ENCODE measurements at places on chromosomes 11 and 22.

DNA sequence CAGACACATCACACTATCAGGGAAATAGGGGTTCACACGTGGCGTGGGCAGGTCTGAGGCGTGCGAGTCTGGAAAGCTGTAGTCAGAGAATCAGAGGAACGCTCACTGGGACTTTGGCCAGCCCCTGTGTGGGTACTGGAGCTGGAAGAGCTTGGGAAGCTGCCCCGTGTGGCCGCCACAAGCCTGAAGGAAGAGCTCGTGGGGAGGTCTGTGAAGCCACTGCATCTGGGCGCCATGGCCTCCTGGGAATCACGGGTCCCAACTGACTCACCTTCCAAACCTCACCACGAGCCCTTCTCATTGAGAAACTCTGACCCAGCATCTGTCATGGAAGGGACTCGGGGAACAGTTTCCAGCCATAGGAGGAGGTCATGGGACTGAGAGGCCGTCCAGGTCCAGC, 5.9 kb upstream of the MRGPRF start:
- no peak for DNase-seq

DNA sequence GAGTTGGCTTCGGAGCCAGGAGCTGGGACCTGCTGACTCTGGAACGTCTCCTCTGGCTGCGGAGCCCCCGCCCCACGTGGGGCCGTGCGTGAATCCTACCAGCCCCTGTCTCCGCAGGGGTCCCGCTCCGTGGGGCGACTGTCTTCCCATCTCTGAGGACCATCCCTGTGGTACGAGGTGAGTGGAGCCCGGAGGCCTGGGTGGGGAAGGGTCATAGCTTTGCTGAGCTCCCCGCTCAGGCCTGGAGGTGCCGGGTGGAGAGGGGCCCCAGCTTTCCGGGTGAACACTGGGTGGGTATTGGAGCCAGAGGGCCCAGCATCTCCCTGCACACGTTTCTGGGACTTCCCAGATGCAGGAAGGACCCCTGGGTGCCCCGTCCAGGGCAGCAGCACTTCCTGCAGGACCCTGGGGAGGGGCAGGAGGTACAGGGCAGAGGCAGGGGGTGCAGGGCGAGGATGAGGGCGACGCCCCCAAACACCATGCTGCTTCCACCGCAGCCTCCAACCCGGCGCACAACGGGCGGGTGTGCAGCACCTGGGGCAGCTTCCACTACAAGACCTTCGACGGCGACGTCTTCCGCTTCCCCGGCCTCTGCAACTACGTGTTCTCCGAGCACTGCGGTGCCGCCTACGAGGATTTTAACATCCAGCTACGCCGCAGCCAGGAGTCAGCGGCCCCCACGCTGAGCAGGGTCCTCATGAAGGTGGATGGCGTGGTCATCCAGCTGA, 3.8 kb downstream of the MUC5AC start:
- DNase-seq: no peak

- DNase-seq: no peak
These were observed 27.7 kb upstream of the SMCO4 start for GRCh38 chr11:93570759-93571413.

DNA sequence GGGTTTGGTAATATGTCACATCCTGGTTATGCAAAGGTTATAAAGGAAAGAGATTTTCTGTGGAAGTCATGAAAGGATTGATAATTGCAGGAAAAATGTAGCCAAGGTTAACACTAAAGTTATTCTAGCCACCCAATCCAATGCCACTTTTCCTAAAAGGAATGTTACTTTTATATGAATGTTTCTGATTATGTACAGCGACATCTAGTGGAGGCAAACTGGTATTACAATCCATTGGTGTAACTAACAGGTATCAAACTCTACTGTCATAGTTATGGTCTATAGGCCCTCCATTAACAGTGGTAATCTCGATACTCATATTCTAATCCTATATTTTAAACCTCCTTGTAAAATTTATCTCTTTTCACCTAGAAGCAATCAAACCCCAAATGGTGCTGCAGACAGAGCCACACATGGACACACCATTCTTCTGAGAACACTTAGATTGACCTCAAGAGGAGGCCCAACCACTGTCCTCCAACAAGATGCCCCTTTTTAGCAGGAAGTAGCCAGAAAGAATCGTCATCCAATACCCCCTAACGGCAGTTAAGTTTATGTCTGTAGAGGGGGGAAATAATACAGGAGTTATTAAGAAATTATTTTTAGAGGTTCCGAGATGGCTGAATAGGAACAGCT, 74.9 kb upstream of the RAG2 start:
- DNase-seq: peak; percentile 55

DNA sequence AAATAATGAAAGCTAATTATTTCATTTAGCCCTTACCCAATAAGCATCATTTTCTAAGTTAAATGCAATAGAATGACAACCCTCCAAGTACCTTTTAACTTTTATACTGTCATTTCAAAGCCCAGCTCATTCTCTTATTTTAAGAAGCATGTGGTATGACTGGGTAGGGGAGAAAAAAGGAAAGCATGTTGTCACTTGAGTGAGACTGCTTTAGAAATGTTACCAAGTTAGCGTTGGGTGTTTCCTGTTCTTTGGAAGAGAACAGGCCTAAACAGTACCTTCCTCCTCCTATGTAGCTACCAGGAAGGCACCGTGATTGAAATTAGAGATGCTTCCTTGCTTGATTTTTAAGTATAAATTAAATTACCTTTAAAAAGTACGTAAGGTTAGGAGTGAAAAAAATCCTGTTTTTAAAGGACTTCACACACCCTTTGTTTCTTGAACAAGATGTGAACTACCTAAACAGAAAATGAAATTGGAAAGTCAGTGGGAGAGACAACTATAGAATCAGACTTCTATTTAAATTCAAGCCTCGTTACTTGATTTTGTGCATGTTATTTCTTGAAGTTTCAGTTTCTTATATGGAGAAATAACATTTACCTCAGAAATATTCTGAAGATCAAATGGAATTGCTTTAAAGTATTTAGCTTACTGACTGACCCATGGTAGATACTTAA, 741 bp upstream of the CNTF start:
- no peak for DNase-seq

DNA sequence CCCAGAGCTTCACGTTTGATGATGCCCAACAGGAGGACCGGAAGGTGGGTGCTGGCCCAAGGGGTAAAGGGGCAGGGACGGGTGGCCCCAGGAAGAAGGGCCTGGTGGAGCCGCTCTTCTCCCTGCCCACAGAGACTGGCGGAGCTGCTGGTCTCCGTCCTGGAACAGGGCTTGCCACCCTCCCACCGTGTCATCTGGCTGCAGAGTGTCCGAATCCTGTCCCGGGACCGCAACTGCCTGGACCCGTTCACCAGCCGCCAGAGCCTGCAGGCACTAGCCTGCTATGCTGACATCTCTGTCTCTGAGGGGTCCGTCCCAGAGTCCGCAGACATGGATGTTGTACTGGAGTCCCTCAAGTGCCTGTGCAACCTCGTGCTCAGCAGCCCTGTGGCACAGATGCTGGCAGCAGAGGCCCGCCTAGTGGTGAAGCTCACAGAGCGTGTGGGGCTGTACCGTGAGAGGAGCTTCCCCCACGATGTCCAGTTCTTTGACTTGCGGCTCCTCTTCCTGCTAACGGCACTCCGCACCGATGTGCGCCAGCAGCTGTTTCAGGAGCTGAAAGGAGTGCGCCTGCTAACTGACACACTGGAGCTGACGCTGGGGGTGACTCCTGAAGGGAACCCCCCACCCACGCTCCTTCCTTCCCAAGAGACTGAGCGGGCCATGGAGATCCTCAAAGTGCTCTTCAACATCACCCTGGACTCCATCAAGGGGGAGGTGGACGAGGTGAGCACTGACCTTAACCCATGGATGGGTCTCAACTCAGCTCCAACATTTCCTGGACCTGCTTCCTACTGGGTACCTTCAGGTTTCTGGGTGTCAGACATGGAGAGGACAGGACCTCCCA, 2.0 kb downstream of the RIC8A start:
- no peak for DNase-seq

- no peak for DNase-seq
These were observed 291.8 kb downstream of the SBF2 start for GRCh38 chr11:10002221-10002620.

- DNase-seq: no peak
These were observed 318.7 kb downstream of the BRD1 start for GRCh38 chr22:49509016-49509415.

GRCh38 chr11:86624366-86624765, 48.0 kb downstream of the ME3 start:
- no peak for DNase-seq

DNA sequence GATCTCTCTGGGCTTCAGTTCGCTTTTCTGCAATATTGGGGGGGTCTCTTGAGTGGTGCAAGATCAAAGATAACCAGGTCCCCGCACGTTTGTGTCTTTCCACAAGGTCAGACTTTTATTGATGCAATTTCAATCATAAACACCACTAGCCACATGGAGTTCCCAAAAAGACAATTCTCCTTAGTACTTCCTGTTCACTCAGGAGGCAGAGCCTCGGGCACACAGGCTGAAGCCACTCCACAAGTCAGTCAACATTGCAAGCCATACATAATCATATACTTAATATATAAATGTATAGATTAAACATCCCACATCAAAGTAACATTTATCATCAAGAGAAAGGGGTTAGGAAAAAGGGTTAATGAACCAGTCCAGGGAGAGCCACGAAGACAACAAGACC, 12.0 kb downstream of the ST14 start:
- no peak for DNase-seq

DNA sequence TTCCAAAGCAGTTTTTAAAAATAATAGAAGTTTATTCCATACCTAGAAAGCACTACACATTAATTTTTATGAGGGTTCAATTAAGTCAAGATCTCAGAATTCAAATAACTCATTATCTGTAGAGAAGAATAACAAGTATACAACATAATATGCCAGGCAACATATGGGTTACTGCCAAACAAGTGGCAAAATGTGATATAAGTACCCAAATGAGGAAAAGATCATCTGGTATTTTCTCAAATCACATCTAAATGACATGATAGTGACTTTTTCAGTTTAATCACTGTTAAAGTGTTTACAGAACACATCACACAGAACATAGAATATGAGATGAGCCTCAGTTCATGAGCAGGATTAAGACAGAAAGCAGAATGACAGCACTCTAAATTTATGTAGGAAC, 123.3 kb downstream of the FCHSD2 start:
- DNase-seq: no peak

DNA sequence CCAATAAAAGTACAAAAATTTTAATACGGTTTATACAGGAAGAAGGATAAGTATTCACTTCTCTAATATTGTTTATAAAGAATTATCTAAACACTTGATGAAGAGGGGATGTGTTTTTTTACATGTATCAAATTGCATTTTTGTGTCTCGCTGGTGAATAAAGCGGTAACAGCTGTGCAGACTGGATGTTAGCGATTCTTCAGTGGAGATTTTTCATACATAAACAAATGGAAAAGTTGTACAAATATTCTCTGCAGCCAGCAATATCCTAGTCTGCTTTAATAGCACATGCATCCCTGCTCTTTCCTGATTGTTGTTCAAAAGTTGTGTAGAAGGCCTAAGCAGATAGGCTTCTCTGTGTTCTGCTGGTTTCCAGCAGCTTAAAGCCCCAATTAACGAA, 369.3 kb downstream of the SOX6 start:
- no peak for DNase-seq

DNA sequence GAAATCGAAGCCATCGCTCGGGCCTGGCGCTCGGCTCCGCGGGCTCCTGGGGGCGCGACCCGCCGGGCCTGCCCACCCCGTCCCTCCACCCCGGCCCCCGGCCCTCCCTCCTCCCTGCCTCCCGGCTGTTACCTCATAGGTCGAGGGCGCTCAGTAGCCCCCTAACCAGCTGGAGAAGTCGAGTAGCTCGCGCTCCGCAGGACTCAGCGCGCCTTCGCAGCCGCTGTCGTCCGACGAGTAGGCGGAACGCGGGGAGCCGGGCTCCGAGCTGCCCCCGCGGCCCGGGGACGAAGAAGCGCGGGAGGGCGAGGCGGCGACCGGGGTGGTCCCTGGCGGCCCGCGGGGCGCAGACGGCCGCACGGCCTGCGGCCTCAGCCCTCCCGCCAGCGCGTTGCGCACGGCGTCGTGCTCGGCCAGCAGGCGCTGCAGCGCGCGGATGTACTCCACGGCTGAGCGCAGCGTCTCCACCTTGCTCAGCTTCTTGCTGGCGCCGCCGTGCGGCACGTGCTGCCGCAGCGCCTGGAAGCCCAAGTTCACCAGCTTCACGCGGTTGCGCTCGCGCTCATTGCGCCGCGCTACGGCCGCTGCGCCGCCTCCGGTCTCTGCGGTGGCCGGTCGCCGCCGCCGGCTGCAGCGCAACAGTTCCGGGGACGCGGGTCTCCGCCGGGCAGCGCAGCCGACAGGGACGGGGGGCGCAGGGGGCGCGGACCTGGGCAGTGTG, 627 bp downstream of the ASCL2 start:
- no peak for DNase-seq

DNA sequence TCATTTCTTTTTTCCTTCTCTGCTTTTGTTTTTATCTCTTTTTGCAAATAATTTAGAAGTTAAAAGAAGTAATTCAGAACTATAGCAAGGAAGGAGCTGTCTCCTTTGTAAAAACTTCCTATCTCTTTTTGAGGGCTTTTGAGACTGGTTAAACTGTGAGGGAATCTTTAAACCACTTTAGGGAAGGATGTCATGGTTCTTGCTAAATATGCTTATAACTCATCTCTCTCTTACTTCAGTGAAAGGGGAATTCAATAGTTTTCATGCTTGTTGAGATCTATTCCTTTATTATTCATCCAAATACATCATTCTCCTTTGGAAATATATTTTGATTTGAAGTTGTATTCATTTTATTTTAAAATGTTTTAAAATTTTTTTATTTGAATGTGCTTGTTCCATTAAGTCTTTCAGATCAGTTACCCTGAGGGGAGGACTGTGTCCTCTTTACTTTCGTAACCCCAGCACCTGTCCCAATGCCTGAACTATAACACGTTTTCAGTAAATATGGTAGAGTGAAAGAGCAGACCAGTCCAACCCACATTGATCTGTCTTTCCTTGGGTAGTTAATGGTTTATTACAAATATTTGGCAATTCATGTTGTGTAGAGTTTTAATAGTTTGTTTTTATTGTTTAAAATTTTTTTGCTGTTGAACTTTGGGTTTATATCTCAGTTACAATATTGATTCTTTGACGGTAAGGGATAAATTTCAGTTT, 27.5 kb downstream of the AMOTL1 start:
- no peak for DNase-seq
